ENCODE measurements at places on chromosomes 16 and 17. TPM values are rescaled to one million over a fixed set of nuclear protein-coding genes. Genes with fewer than 3 reads are reported as not detected.

Gene TPSD1
- total RNA-seq, result not detected

DNA sequence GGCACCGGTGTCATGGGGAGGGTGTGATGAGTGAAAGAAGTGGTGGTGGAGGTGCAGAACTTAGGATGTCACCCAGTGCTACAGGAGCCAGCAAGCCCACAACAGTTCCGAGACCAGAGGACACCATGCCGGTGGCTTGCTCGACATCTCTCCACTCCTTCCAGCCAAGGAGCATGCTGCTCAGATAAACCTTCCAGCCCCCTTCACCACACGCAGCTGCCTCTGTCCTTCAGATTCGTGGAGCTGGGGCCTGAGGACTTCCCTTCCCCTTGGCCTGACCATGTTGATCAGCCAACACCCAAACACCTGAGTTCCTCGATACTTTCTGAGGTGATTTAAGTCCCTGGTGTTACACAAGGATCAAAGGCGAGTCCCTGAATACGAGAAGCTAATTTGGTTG lies 188.8 kb upstream of the FOXF1 start:
- no peak for DNase-seq

Gene CDR2L
- total RNA-seq, result 0.49 TPM

GRCh38 chr16:77834635-77835540 lies 46.5 kb downstream of the VAT1L start:
- no peak for DNase-seq

Gene KIF2B
- total RNA-seq, result not detected

DNA sequence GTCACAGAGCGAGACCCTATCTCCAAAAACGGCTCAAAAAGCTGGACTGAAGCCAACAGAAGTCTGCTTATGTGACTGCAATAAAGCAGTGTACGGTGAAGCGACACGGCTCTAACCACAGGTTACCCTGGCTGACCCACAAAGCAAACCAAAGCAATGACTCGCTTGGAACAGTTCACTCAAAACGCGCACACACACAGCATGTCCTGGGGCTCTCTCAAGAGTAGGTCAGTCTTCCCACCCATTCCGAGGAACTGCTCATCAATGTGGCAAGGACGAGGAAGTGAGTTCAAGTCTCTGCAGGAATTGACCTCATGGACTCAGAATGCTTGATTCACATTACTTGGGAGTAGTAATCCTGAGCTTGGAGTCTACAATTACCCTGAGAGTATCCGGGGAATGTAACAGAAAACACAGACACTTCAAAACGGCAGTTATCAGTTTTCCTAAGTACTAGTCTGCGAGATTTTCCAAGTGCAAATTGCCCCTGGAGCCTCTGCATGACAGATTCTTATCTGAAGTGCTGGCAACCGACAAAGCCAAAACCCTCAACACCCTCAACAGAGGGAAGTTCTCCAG lies 25.4 kb downstream of the PELP1 start:
- no peak for DNase-seq

Gene DOC2B
- not detected for total RNA-seq

DNA sequence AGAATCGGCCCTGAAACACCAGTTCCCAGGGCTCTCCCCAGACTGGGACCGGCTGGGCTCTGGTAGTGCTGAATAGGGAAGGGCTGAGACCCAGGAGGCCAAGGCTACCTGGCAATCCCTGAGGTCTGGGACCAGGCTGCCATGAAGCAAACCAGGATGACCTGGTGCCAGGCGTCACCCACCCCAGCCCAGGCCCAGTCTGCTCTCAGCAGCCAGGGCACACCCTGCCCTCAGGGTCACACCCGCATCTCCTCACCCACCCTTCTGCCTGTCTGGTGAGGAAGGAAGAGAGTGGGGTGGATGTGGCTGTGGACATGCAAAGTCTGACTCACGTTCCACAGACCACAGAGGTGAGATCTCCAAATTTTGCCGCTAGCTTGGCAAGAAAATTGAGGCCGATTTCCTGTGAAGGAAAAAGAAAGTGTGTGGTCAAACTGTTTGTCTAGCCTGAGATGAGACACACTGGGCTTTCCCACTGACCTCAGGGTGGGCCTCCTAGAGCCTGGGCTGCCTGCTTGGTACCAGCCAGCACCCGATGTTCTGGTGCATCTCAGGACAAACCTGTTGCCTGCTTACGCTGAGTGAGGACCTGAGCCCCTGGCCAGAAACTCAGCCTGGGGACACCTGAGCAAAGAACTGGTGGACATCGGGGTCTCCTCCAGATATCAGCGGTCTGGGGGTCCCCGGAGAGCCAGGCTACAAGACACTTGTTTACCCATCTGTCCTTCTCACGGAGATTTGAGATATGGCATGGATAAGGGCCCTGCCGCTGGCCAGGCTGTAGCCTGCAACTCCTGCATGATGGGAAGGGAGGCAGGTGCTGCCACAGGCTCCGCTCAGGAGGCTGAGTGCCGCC lies 6.3 kb upstream of the RAB37 start:
- no peak for DNase-seq

DNA sequence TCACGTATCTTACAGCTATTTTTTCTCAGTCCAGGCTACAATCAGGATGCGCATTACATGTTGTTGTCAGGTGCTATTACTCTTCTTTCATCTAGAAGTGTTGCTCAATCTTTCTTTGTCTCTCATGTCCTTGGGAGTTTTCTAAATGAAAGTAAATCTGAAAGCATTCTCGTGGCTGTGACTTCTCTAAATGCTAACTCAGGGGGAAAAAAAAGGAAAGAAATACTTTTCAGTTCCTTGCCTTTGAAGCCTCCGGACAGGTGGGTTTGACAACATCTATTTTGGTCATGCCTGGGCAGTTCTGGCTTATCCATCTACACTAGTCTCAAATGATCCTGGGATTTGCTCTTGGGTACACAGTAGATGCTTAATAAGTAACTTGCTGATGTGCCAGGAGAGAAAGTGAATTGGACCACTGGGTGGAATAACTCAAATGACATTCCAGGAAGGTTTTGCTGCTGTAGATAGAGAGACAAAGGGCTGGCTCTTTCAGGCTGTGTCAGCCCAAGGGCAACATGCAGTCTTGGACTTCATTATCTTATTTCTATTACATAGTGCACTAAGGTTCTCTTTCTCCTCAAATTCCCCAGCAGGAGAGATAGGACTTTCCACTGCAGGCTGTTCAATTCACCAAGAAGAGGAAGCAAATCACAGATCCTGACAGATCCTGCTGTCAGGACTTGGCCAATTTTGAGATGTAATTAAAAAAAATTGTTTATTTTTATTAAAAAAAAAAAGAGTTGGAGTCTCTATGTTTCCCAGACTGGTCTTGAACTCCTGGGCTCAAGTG lies 63.6 kb upstream of the NFAT5 start:
- DNase-seq, result peak; percentile 7

DNA sequence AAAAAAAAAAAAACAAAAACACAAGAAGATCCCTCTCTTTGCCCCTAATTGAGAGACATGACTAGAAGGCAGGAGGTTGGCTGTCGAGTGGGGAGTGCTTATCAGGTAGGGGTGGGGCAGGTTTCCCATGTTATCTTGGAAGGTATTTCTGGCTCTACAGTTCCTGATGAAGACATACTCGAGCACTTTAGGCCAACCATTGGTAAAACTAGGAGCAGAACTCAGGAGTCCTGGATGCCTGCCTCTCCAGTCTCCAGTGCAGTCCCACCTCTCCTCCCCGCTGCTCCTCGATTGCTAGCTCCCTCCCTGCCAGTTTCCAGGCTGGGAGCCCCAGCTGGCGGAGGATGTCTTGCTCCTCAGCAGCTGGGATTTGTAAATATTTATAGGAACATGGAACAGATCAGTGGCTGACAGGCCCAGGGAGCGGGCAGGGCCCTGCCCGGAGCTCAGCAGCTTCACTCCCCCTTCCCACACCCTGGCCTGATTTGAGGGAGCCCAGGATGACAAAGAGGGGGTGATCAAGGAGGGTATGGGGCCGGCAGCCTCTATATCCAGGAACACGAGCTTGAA lies 11.4 kb upstream of the C1QL1 start:
- no peak for DNase-seq

DNA sequence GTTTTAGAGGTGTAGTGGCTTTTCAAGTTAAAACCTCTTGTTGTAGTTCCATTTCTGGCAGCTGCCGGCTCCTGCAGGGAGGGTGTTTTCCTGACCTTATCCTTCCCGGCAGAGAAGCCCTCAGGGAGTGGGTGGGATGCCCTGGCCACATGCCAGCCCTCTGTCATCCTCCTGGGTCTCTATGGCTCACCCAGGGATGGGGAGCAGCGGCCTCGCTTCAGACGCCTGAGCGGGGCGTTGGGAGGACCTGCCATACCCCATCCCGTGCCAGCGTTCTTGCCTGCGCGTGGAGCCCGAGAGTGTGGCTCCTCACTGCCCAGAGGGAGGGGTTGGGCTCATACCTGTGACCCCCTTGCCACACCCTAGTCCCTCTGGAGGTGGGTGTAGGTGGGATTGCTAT lies 11.9 kb downstream of the KCNJ12 start:
- no peak for DNase-seq

DNA sequence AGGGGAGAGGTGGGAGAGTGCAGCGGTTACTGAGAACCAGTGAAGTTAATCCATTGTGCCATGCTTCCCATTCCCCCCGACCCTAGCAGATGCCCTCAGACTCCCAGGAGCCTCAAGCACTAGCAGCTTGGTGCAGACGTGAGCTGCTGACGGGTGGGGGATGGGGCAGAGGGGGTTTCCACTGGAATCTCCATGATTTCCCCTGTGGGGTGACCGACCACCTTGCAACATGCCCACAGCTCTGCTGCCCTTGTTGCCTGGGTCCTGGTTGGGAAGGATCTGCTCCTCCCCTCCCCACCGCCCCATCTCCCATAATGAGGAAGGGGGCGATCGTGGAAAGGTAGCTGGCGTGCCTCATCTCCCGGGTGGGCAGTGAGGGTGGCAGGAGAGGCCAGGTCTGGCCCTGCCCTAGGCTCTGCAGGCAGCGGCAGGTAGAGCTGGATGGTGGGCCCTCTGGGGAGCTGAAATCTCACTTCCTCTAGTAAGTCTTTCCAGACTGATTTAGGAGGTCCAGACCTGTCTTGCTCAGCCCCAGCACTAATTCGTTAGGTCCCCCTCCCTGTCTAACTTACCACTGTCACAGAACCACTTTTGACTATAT lies 9.6 kb downstream of the FLOT2 start:
- DNase-seq, result peak; percentile 56

Gene MFAP4
- total RNA-seq, result 0.65 TPM

GRCh38 chr17:19938736-19939135 lies 38.9 kb downstream of the AKAP10 start:
- DNase-seq, result no peak

GRCh38 chr17:77619851-77620250 lies 338.7 kb upstream of the TNRC6C start:
- no peak for DNase-seq

DNA sequence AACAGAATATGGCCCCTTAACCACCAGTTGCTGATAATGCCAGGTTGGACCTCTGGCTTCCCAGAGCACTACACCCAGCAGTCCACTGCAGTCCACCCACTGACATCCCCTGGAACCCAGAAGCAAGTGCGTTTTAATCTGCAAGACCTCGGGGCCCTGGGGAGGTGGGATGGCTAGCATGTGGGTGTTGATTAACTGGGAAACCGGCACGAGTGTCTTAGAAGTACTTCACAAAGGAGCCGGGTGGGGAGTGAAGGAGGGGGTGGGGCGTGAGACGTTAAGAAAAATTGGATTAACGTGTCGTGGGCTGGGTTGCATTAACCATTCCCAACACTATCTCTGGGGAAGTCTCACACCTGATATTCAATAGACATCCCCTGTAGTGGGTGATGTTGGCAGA lies 6.1 kb upstream of the HIC1 start:
- DNase-seq, result no peak

- DNase-seq, result no peak
Observed at GRCh38 chr16:11696266-11697012, 28.2 kb downstream of the SNN start.
